Activated B cell treated with CpG ODN at 0.5 μM for 24 hours (primary cell): ENCODE measurements at places on chromosomes 3 and 15.

DNA sequence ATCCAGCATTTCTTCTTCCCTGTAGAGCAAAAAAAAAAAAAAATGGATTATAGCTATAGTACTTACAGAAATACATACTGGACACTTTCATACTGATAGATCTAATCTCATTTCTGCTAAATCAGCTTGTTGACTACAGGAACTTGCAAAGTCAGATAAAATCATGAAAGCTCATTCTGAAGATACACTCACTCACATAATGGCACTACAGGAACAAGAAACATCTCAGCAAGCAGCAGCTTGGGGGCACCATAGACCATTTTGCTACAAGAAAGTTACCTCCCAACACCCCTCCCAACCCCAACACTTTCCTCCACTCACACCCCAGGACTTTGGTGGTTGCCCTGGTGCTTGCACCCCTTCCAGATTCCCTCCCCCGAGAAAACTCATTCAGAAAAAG, 4.6 kb downstream of the MYH15 start:
- DNase-seq, result no peak

DNA sequence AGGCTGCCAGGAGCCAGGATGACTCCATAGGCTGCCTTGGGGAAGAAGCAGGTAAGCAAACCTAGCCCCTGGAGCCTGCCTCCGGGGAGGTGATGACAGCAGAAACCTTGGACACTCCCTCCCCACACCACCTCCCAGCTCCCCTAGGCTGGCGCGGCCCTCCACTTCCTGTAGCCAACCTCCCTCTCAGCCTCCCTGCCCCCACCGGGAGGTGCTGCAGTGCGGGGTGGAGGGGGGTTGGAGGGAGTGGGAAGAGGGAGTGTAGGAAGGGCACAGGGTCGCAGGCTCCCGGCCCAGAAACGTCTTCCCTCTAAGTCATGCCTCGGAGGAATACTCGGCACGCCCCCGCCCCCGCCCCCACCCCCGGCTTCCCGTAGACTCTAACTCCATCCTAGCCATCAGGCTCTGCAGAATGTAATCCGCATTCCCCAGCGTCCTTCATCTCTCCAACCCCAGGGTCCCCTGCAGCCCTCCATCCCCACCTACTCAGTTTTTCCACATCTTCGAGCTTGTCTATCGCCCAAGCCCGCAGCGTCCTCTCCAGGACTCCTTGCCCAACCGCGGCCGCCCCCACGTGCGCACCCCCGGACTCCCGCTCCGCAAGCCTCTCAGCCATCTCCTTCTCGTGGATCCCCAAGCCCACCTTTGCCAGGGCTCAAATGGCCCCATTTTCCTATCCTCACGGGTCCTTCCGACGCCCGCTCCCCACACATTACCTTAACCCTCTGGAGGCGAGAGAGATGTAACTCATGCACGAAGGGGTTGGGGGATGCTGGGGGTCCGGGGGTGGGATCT, 528 bp downstream of the LPCAT4 start:
- peak; percentile 27 for DNase-seq

DNA sequence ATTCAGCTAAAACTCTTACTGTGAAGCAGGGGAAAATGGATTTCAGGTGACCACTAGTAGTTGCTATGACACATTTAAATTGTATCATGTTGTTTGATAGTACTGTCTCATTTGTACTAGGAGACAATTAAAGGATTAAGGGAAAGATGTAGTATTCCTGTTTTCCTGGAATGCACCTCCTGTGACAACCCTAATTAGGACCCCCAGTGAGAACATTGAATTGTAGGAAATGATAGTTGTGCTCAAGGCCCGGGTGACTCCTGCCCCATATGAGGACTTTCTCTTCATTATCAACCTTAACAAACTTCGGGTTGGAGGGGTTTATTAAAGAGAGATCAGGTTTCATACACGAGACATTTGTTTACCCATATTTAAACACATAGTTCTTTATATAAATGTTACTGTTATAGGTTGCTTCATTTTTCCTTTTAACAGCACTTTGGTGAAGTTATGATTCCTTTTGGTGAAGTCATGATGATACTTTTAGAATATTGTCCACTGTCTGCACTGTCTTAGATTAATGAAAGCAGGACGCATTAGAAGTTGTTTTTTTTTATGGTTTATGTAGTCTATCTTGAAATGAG, 392.6 kb upstream of the NAALADL2 start:
- no peak for DNase-seq

- DNase-seq, result no peak
These were observed 63.3 kb upstream of the LRRC3B start for GRCh38 chr3:26559227-26559626.

GRCh38 chr3:41974223-41974622, 12.3 kb upstream of the ULK4 start:
- DNase-seq, result no peak

GRCh38 chr15:25693321-25694238, 169.5 kb downstream of the ATP10A start:
- DNase-seq, result no peak

DNA sequence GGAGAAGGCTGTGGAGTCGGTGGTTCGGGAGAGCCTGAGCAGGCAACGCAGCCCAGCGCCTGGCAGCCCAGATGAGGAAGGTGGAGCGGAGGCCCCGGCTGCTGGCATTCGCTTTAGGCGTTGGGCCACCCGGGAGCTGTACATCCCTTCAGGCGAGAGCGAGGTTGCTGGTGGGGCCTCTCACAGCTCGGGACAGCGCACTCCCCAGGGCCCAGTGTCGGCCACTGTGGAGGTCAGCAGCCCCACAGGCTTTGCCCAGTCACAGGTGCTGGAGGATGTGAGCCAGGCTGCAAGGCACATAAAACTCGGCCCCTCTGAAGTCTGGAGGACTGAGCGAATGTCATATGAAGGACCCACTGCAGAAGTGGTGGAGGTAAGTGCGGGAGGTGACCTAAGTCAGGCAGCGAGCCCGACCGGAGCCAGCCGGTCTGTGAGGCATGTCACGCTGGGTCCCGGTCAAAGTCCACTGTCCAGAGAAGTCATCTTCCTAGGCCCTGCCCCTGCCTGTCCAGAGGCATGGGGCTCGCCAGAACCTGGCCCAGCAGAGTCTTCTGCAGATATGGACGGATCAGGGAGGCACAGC, 26.7 kb downstream of the SYNM start:
- DNase-seq, result no peak

GRCh38 chr15:65791335-65792137, 557 bp downstream of the DENND4A start:
- DNase-seq, result no peak

GRCh38 chr3:135197246-135197645, 402.2 kb downstream of the EPHB1 start:
- DNase-seq, result no peak

- DNase-seq, result no peak
These were observed 14.2 kb upstream of the SPATA12 start for GRCh38 chr3:57046101-57046765.
